MCF 10A (cell line): ENCODE measurements at places on chromosomes 16 and 17. TPM values are rescaled to one million over a fixed set of nuclear protein-coding genes. Genes with fewer than 3 reads are reported as not detected.

DNA sequence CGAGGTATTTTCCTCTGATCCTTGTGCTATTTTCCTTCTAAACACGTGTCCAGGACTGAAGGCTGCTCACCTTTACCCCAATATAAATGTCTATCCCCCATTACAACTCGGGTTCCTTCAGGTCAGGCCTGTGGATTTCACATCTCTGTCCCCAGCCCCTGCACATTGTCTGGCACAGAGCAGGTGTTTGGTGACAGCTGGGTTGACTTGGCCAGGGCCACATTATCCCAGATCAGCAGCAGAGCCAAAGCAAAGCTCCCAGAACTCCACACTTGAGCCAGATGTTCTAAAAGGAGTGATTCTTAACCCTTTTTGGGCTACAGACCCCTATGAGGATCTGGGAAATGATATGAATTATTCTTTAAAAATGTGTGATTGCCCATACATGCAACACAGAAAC, 18.0 kb upstream of the SPATA32 start:
- no peak for DNase-seq

- no peak for DNase-seq
These were observed 526.2 kb upstream of the CDH11 start for GRCh38 chr16:65648101-65648500.

CFAP97D1 gene
- total RNA-seq = not detected in 2 replicates

GRCh38 chr16:47927330-47927729, 228.5 kb downstream of the ABCC12 start:
- DNase-seq = no peak

CCDC78 gene
- total RNA-seq = 4.6 and 6.0 TPM in 2 replicates

TBC1D28 gene
- total RNA-seq = not detected in 2 replicates

DNA sequence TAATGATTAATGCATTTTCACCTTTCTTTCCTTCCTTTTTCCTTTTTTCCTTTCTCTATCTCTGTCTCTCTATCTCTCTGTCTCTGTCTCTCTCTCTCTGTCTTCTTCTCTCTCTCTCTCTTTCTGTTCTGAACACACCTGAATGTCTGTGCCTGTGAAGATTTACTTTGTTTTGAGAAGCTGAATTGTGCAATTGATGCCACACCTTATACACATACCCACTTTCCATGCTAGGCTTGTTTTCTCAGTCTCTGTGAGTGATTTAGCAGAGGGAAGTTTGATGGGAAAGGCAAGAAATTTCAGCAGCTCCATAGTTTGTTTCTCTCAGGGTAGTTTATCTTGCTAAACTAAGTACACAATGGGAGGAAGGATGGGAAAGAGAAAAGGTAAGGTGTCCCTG, 9.3 kb upstream of the CAPNS2 start:
- DNase-seq = peak; percentile 52

DNA sequence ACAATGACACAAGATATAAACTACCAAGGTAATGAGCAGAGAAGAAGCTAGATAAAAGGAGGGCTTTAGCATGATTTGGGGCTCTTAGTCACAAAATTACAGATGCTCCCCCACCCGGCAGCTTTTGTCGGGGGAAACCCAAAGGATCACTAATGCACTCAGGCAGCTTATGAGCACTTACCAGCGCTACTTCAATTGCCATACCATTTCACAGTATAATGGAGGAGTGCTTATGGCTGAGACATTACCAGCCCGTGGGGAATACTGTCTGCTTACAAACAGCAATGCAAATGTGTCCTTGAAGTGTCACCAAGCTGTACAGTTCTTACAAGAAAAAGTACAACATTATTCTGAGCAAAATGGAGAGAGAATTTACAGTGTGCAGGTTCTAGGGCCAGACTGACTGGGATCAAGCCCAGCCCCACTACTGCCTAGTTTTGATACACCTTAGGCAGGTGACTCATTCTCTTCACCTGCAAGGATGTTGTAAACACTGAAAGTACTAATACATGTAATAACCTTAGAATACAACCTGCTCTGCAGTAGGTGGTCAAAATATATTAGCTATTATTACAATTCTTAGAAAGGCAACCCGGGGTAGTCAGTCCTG, 16.3 kb downstream of the ANKFY1 start:
- peak; percentile 63 for DNase-seq

DNA sequence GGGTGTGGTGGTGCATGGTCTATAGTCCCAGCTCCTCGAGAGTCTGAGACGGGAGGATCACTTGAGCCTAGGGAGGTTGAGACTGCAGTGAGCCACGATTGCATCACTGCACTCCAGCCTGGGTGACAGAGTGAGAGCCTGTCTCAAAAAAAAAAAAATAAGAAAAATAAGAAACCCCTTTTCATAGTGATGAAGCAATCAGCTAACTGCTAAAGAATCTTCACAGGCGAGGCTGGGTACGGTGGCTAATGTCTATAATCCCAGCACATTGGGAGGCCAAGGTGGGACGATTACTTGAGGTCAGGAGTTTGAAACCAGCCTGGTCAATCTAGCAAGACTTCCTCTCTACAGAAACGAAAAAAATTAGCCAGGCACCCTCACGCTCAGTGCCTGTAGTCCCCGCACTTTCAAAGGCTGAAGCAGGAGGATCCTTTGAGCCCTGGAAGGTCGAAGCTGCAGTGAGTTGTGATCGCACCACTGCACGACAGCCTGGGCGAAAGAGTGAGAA, 760 bp downstream of the SLFN12L start:
- DNase-seq = no peak
